GF-D8 (cell line): ENCODE measurements at places on chromosomes 6 and 20.

GRCh38 chr20:19652591-19653026 lies 105.4 kb upstream of the RIN2 start:
- DNase-seq: no peak

- no peak for DNase-seq
Observed at GRCh38 chr20:2109425-2110210, 8.0 kb downstream of the STK35 start.

DNA sequence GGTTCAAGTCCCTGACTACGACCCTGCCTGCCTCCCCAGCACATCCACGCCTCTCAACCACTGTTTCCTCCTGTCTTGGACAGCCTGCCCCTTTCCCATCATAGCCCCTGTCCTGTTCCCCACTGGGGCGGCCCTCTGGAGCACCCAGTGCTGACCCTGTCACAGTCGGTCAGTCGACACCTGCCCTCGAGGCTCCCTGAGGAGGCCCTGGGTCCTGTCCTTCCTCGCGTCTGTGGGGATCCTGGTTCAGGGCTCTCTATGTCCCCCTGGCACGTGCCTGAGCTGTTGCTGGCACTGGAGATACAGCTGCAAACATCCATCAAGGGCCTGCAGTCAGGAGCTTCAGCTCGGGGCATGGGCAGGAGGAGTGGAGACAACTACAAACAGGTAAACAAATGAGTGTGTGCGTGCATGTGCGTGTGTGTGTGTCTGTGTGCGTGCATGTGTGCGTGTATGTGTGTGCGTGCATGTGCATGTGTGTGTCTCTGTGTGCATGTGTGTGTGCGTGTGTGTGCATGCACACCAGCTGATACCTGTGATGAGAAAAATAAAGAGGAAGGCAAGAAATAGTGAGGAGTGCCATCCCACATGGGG lies 132.8 kb downstream of the PHACTR3 start:
- DNase-seq: no peak

DNA sequence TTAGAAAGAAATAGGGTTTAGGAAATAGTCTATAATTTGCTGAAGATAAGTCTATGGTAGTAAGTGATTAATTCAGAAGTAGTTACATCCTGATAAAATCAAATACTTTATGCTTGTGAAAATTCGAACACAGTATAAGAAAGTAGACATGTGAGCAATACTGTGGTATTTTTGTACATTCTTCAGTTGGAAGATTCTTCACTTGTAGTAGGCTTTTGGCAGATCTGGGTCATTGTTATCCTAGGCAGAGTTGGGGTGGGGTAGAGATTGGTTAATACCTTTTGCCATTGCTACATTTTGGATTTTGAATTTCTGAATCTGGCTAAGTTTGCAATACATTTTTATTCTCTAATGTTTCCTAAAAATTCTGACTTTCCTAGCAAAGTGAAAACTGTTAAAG lies 197.5 kb downstream of the BCKDHB start:
- no peak for DNase-seq

DNA sequence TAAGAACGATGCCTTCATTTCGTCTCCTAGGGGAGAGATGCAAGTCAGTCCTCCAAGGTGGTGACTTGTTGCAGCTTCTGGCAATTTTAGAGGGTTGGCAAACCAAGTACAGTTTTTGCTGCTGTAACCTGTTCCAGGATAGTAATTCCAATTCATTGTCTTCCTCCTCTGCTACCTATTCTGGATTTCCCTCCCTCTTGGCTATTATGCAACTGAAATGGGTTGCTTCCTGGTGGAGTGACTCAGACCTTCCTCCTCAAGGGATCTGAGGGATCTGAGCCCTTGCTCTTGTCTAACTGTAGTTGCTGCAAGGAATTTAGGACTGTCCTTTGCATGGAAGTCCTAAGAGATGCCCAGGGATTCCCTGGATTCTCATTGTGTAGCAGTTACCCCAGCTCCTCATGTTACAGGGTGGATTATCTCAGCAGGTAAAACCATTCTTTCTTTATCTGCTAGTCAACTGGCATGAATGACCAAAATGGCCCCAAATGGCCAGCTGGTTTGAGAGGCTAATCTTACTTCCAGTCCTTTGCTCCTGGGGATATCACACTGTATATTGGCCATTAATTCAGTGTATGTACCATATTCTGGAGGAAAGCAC lies 17.6 kb upstream of the ELMO2 start:
- DNase-seq: no peak

DNA sequence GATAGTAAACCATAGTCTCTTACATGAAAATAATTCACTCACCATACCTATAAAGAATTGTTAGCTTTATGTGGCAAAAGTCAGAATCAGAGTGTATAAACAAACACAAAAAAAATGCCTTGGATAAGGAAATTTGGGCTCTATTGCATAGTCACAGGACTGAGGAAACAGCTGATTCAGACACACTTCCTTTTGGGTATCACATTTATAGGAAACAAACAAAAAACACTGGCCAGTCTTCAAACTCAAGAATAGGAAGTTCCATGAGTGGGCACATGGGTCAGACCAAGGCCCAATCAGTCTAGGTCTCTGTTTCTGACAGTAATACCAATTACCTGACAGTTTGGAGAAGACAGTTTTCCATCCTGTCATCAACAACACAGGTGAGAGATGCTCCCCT lies 8.0 kb downstream of the SLC18B1 start:
- DNase-seq: no peak

GRCh38 chr20:13436530-13436929 lies 202.2 kb downstream of the TASP1 start:
- no peak for DNase-seq

DNA sequence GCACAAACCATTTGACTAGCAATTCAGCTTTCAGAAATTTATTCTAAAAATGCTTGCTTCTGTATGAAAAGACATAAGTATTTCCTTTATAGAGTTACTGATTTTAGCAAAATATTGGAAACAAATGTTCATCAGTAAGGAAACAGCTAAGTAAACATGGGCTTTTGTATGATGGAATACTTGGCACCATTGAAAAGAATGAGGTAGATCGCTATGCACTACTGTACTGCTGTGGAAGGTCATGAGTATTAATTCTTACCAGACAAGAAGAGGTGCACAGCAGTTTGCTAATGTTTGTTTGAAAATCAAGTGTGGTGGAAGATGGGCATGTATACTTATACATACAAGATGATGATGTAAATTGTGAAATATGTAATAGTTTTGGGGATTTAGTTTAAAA lies 73.0 kb downstream of the FARS2 start:
- DNase-seq: no peak

DNA sequence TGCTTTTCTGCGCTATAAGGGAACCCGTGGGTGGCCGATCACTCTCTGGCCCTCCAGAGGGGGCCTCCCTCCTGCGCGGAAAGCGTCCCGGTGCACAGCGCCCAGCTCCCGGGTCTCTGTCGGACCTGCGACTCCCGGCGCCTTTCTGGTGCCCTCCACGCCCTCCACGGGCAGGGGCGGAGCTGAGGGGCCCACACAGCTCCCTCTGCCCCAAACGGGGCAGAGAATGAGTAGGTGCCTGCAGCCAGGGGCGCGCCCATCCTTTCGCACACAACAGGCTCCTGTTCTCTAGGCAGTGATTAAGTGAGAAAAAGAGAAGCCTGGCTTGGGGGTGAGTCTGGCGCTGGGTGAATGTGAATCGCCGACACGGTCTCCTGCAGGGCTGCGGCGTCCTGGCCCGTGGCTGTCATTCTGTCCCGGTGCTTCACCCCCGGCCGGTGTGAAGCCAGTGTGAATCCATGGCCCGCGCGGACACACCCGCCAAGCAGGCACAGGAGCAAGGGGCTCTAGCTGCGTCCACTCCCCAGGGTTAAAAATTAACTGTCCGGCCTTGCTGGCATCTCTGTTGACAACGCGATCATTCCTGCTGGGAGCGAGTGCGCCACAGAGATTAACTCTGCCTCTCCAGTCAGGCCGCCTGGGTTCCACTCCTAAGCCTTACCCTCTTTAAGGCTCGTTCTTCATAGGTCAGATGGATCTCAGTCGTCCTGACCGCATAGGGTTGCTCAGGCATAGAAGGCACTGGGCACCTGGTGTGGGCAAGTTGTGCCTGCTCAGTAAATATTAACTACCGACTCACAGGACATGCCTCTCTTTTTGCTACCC lies 88.8 kb downstream of the PCSK2 start:
- no peak for DNase-seq

DNA sequence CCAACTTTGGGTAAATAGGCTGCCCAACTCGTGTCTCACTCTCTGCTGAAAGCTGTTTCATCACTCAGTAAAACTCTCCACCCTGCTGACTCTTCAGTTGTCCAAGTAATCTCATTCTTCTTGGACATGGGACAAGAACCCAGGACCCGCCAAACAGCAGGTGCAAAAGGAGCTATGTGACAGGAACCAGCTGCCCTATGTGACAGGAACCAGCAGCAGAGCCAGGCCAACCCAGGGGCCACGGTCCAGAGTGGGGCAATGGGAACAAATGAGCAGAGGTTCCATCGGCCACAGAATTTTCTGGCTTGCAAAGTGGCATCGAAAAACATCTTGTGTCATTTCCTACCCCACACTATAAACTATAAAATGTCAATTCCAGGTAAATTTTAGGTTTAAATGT lies 56.5 kb downstream of the MOXD1 start:
- DNase-seq: no peak

DNA sequence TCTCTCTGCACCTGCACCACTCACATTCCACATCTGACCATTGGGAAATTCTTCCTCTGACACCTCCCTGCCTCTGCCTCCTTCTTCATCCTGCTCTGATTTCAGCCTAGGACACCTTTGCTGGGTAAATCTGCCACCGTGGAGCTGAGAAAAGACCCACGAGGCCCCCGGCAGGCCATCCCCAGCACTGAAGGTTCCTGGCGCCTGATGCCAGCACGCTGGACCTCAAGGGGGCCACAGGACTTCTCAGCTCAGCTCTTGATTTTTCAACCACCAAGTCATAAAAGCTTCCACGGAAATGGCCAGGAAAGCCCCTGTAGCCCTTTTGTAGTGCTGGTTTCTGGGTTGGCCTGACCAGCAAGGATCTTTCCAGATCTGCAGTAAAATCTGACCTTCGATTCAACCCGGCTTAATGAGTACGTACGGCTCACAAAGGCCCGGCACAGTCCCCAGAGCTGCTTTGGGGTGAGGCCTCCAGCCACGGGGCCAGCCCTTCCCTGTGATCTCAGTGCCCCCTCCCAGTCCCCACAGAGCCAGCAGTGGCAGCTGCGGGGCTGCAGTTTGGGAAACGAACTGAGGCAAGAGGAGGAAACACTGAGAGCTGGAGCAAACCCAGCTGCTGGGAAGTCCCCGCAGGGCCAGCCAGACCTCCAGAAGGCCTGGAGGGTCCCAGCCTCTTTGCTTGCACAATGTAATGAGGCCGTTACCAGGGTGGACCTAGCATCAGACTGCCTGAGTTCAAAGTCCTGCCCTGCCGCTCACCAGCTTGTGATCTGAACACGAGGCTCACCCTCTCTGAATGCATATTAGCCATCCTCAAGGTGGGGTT lies 157.5 kb downstream of the BMP7 start:
- no peak for DNase-seq

DNA sequence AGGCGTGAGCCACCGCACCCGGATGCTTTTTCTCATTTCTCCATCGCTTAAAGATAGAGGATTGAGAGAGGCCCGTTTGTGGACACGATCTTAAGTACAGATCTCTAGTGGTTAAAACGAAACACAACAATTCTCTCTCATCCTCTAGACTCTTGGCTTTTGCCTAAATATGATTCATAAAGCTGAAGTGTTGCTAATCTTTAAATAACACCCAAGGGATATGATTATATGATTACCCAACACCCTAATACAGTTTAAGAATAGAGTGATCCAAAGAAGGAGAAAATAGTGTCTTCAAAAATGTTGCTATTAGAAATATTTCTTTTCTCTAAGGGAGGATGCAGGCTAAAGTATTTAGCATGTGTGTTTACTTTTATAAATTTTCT lies 50.4 kb downstream of the MTHFD1L start:
- DNase-seq: no peak

DNA sequence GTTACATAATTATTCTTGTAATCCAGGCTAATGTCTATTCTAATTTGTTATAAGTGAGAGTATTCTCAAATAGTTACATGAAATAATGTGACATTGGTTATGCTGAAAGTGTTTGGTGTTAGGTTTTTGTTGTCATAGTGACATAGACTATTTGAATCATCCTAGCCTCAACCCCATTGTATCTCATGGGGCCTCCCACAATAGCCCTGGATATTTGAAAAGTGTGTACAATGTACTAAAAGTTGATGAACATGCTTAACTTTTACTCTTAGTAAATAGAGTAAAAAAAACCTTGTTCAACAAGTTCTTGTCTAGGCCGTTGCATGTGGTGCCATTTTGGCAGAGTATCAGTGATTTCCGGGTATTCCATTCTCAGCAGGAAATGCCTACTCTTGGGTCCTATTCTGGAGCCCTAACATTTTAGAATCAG lies 83.0 kb downstream of the RTN4IP1 start:
- DNase-seq: no peak

DNA sequence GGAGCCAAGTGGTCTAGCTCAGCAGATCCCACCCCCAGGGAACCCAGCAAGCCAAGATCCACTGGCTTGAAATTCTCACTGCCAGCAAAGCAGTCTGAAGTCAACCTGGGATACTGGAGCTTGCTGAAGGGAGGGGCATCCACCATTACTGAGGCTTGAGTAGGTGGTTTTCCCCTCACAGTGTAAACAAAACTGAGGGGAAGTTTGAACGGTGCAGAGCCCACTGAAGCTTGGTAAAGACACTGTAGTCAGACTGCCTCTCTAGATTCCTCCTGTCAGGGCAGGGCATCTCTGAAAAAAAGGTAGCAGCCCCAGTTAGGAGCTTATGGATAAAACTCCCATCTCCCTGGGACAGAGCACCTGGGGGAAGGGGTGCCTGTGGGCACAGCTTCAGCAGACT lies 819.5 kb upstream of the EPHA7 start:
- no peak for DNase-seq

GRCh38 chr6:62150048-62150663 lies 135.9 kb downstream of the KHDRBS2 start:
- DNase-seq: peak; percentile 2

GRCh38 chr20:49701241-49701790 lies 12.4 kb downstream of the B4GALT5 start:
- DNase-seq: no peak

DNA sequence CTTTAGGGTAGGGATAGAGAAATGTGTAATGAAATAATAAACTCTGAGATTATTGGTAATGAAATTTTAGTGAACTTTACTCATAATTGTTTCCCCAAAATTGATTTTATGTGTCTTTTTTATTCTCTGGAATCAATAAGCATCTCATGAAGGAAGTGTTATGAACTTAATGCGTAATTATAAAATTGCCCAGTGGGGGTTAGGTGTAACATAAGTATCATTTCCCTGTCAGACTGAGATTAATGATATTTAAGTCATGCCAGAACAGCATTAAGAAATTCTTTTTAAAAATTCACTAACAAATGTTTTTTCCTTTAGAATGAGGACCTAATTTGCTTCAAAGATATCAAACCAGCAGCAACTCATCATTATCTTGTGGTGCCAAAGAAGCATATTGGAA lies 10.0 kb downstream of the HINT3 start:
- no peak for DNase-seq
